ENCODE measurements at places on chromosomes 2 and 18. TPM values are rescaled to one million over a fixed set of nuclear protein-coding genes. Genes with fewer than 3 reads are reported as not detected.

EFEMP1 gene
- total RNA-seq = 350 TPM

ARHGAP25 gene
- total RNA-seq = 9.5 TPM

HSBP1L1 gene
- 26.2 TPM for total RNA-seq

NOSTRIN gene
- 19.7 TPM for total RNA-seq

XDH gene
- total RNA-seq = not detected

MPHOSPH10 gene
- total RNA-seq = 20.8 TPM

MEP1B gene
- not detected for total RNA-seq

KLHL30 gene
- 0.60 TPM for total RNA-seq

ALPI gene
- not detected for total RNA-seq

CYTIP gene
- 1.8 TPM for total RNA-seq

AQP12A gene
- not detected for total RNA-seq

MC4R gene
- 0.36 TPM for total RNA-seq

RESP18 gene
- total RNA-seq = not detected

NRP2 gene
- 47.9 TPM for total RNA-seq

ANXA4 gene
- 80.1 TPM for total RNA-seq

ALK gene
- 0.33 TPM for total RNA-seq

LYG2 gene
- total RNA-seq = not detected

METTL21A gene
- 22.8 TPM for total RNA-seq

Data from ovary (tissue), 10 donors.